ENCODE measurements at places on chromosomes 16 and 17.

DNA sequence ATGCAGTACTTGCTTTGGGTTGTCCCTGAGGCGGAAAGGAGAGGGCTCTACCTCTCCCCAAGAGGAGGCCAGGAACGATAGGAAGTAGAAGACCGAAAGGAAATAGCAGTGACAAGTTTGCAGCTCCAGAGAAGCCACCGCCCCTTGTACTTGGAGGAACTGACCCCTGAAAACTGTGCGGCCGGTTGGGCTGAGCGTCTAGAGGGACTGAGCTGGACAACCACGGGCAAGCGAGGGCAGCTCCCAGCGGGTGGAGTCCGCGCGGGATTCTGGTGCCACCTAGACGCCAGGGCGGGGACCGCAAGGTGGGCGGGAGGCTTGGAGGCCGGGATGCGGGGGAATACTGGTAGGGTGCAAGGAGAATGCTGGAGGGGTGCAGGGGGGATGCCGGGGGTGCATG lies 1.3 kb upstream of the SLC6A4 start:
- H3K4me3 ChIP-seq: peak overlapping the region; percentile 10
- DNase-seq: no peak

DNA sequence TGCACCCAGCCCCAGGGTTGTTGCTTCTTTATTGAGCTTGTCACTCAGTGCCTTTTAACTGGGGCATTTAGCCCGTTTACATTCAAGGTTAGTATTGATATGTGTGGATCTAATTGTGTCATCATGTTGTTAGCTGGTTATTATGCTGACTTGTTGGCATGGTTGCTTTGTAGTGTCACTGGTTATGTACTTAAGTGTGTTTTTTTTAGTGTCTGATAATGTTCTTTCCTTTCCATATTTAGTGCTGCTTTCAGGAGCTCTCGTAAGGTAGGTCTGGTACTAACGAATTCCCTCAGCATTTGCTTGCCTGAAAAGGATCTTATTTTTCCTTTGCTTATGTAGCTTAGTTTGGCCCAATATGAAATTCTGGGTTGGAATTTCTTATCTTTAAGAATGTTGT lies 33.5 kb downstream of the NF1 start:
- no peak overlapping the region for H3K27ac ChIP-seq
- no peak overlapping the region for H3K4me3 ChIP-seq
- H3K4me1 ChIP-seq: peaks cover 3% of the 10 kb centered on the region

DNA sequence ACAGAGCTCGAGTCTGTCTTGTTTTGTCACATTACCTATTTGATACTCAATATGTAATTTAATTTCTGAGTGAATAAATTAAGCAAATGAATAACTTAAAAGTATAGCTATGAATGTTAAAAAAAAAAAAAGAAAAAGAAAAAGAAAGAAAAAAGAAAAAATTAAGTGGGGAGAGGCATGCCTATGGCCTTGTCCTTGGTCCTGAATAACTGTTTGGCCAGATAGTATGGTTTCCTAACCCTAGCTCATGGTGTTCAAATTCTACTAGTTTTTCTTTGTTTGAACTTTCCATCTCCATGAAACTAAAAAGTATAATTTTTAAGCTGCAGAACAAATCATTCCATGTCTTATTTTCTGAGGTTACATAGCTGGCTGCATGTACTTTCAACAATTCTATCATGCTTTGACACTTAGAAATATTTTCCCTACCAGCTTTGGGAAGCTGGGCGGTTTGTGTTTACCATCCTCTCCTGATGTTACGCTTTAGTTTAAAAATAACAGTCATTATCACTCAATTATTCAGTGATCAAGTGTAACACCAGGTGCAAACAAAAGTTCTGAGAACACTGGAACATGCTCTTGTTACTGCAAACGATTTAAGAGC lies 31.8 kb downstream of the TOX3 start:
- no peak for DNase-seq
- H3K27ac ChIP-seq: no peak overlapping the region
- no peaks in the 10 kb centered on the region for H3K27me3 ChIP-seq

- H3K36me3 ChIP-seq: no peaks in the 10 kb centered on the region
- H3K4me3 ChIP-seq: no peak overlapping the region
- no peak overlapping the region for H3K27ac ChIP-seq
- no peak for DNase-seq
Observed at GRCh38 chr17:46889992-46890564, 32.9 kb upstream of the GOSR2 start.

Measured in activated T-helper 2 cell treated with anti-CD3 and anti-CD28 coated beads, Interferon-gamma antibody, Interleukin-2, Interleukin-4, amounts not matched to agents 10 μg/mL and 5 μg/mL and 100 μg/mL, durations not matched to agents 14 hours and 24 hours and 36 hours (primary cell).